ENCODE measurements at places on chromosomes 1 and 21.

GRCh38 chr1:177209357-177209756, 38.6 kb downstream of the BRINP2 start:
- no peak for DNase-seq

DNA sequence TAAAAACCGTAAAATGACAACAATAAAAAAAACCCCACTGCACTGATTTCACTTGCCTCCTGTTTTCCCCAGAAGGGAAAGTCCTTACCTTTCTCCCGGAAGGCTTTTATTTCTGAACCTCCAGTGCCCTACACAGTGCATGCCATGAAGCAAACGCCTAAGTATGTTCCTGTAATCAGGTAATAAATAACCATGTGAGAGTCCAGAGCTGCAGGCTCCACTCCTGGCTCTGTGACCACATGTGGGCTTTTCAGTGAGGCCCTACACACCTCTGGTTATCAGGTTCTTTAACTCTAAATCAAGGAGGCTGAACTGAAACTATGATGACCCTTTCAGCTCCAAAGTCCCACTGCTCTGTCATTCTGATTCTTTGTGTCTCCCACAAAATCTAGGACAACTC, 20.8 kb upstream of the NR5A2 start:
- DNase-seq: no peak

- DNase-seq: no peak
Observed at GRCh38 chr1:53331446-53332185, 3.7 kb upstream of the LRP8 start.

DNA sequence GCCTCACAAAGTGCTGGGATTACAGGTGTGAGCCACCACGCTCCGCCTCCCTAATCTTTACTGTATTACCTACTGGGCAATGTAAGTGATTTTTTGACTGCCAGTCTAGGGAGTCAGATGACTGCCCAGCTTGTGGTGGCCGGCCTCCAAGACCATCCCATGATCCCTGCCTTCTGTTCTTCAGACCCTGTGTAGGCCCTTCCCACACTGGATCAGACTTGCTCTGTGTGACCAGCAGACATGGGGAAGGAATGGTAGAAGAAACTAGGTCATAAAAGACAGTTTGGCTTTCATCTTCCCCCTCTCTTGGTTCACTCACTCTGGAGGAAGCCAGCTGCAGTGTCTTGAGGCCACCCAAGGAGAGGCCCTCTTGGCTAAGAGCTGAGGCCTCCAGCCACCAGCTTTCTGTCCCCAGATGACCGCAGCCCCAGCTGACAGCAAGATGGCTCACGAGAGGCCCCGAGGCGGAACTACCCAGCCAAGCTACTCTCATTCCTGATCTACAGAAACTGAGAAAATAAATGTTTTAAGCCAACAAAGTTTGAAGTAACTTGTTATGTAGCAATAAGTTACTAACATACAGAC, 14.5 kb upstream of the CBR3 start:
- DNase-seq: no peak

DNA sequence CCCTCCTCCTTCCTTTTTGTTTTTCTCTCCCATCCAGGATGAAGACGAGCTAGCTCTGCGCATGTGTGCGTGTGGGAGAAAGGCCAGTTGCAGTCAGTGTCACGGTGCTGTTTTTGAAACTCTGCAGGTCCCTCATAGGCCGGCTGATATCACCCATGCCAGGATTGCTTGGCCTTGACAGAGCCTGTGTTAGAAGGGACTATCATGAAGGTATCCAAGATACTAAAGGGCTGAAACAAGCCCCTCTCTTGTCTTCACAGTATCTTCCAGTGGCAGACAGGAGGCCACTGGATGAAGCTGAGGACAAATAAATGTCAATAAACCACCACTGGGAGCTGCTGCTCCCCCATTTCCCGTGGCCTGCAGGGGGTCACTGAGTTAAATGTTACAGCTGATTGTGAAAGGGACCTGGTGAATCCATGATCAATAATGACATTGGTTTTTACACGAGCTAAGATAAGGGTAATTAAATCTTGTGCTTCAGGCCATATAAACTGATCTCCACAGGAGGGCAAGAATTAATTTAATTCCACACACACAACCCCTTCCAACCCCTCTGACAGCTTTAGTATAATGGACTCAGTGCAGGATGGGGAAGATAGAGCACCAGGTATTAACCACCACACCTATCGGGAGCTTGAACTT, 64.6 kb upstream of the TARBP1 start:
- no peak for DNase-seq

GRCh38 chr1:230285351-230285750, 140.8 kb downstream of the PGBD5 start:
- DNase-seq: no peak

GRCh38 chr1:197252973-197253372, 15.1 kb upstream of the CRB1 start:
- DNase-seq: no peak

DNA sequence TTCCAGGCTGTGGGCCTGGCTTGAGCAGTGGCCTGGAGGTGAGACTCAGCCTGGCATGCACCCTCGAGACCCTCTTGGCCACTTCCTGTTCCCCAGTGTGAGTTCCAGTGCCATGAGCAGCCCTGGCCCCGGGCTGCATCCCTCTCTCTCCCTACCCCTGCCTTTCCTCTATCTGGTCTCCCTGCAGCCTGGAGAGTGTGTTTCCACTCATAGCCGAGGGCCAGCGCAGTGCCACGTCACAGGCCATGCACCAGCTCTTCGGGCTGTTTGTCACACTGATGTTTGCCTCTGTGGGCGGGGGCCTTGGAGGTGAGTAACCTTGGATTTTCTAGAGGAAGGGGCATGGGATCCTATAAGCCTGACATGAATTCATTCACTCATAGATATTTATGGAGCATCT, 13.6 kb downstream of the RHBG start:
- no peak for DNase-seq

GRCh38 chr1:109370712-109371340, 26.9 kb downstream of the SORT1 start:
- DNase-seq: no peak

GRCh38 chr1:225908773-225909172, 15.3 kb downstream of the PYCR2 start:
- DNase-seq: no peak

DNA sequence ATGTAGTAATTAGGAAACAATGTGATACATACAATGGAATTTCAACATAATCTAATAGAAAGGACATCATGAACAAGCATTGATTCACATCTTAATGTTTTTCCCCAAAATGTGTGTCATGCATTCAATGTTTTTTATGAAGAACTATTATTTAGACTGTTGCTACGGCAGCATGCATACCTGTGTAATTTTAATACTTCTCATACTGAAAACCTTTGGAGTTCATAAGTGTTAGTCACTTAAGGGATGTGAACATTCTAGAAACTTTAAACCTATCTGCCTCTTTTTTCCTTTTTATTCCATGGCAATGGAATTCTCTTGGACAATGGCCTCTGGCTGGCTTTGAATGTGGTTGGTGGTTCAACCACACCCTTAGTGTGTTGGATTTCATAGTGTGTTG, 48.6 kb downstream of the TMPRSS15 start:
- DNase-seq: no peak

GRCh38 chr1:76593618-76594017, 273.7 kb upstream of the ST6GALNAC5 start:
- DNase-seq: no peak

- no peak for DNase-seq
Observed at GRCh38 chr21:41148798-41149197, 19.2 kb upstream of the BACE2 start.

DNA sequence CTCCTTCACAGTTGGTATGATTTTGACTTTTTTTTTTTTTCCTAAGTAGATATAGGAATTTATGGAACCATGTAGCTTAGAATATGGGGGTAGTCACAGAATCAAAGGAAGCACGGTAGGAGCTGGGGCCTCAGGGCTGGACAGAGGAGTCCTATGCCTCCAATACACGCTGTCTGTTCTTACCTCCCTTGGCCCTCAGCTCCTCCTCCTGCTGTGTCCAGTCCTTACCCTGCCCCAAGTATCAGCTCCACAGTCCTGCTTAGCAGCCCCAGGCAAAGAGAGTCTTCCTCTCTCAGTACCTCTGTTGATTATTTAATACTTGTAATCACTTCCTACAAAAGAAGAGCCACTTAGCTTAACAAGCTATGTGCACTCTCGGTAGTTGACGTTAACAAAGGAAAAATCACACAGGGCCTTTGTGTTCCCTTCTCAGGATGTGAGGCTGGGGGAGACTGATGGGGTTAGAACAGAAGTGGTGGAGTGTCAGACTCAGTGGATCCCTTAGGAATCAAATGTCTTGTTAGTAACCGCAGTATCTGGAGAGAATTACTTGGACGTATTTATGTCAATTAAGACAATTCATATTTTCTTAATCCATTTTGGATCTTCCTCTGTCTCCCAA, 292.3 kb downstream of the HHAT start:
- DNase-seq: no peak

GRCh38 chr1:235079443-235080296, 49.0 kb downstream of the TOMM20 start:
- DNase-seq: no peak

- DNase-seq: no peak
Observed at GRCh38 chr1:203044546-203045250, 18.4 kb downstream of the PPFIA4 start.

DNA sequence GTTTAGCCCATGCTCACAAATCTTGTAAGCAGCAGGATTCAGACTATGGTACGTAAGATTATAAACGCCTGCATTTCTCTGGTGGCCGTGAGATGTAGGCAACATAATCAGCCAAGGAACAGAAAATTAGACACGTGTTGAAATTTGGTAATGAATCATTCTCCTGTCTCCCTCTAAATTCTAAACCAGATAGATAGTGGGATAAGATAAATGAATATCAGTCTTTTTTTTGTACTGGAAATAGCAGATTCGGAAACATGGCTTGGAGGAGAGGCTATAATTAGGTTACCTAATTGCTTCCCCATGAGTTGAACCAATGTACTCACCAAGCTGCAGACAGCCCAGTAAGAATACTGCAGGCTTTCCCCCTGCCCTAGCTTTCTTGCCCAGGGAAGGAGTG, 172.3 kb downstream of the TGFB2 start:
- no peak for DNase-seq

DNA sequence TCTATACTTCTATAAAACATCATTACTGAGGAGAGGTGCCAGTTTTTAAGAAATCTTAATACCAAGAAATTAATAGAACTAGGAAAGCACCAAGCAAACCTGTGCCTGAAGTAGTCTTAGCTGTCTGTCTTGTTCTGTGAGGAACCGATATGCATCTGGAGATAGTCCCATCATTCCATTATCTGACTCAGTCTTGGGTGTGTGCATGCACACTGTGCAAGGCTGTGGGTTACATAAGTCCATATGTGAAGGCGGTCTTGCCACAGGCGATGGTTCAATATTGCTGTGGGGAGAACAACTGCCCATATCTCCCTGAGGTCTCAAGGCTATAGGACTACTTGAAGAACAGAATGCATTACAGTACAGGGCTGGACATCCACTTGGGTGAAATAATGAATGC, 33.8 kb downstream of the STIL start:
- DNase-seq: no peak

- DNase-seq: no peak
Observed at GRCh38 chr1:46942086-46942485, 810 bp upstream of the CYP4A11 start.

- DNase-seq: no peak
Observed at GRCh38 chr1:192159781-192160180, 1.5 kb downstream of the RGS18 start.

DNA sequence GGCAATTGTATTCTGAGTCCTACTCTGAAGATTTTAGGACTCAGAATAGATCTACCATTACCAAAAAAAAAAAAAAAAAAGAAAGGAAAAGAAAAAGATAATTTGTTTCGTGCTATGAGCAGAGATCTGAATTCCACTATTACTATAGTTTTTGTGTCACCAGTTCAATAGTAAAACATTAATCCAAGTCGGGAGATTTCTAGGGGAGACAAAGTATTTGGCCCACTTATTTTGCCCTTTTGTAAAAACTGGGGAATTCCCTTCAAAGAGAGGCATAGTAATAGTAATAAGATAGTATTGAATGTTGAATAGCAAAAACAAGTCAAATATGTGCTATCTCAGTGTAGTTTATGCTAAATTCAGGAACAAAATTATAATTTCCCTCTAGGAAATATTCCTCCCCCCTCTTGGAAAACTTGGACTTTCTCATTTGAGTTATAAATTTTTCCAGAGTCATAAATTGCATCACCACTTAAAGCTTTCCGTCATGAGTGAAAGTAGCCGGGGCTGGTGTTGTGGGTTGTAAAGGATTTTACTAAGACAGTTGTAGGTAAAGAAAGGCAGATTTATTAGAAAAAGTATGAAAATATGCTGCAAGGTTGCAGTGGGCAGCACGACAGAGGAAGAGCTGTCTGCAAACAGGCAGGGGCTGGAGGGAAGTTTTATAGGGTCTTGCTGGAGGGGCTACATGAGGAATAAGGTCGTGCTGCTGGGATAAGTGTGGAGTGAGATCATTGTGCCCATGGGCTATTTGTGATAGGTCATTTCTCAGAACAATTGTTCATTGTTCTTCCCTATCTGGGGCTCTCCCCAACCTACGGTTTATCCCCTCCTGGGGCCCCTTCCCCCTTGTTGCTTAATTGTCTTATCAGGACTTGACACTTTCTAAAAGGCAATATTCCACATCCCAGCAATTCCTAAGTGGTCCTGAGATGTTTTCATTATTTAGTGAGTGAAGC, 1009.9 kb downstream of the PLA2G4A start:
- DNase-seq: no peak

DNA sequence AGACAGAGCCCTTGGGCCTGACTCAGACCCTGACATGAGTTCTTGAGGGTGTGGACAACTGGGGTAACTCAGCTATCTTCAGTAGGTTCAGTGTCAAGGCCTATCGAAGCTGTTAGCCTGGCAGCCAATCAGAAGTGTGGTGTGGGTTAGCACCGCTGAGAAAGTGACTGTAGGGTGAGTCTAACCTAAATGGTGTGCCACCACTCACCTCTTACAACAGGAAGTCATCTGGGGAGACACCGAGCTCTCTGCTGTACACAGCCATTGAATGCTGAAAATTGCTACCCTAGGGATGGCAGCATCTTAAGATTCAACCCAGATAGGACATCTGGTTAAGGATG, 44.6 kb downstream of the RASSF5 start:
- no peak for DNase-seq

DNA sequence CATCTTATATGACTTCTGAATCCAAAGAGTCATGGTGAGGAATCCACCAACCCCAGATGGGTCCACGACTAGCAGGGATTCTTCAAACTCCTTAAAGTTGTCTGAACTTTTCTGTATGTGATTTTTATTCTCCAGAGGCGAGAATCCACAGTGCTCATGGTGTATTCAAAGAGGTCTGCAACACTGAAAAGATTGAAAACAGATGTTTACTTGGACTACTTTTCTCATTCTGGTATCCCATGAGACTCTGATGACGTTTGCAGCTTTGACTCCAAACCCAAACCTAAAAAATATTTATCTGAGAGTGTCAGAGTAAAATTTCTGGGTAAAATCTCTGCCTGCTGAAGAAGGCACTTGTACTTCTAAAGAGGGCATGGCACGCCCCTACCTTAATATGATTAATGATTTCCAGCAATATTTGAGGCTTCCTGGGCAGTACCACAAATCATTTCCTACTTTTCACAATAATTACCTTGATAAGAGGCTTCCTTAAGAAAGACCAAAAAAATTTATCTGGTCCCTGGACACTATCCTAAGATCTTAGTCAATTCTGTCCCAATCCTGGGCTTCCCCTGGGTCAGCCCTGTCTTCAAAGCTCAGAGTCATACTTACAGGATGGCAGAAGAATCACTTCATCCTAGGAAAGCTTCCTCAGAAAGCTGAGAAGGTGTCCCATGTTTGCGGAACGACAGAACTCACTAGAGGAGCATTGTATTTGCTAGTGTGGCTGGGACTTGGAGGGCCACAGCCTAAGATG, 76.5 kb upstream of the MAP10 start:
- DNase-seq: no peak

- no peak for DNase-seq
Observed at GRCh38 chr1:239268007-239268406, 118.4 kb upstream of the CHRM3 start.
